Heart left ventricle (tissue), 16 donors: ENCODE measurements at places on chromosomes 2 and 18. TPM values are rescaled to one million over a fixed set of nuclear protein-coding genes. Genes with fewer than 3 reads are reported as not detected.
A peak's percentile ranks its signal among the peaks of the same experiment; 100 is the strongest.

SERPINB11 gene
- total RNA-seq, result not detected

TRIM43 gene
- not detected for total RNA-seq

FABP1 gene
- not detected for total RNA-seq

SPDYA gene
- not detected for total RNA-seq

ZNF516 gene
- total RNA-seq, result 10.1 TPM

TFPI gene
- total RNA-seq, result 19.6 TPM

- H3K36me3 ChIP-seq, result no peaks in the 10 kb centered on the region
- no peak overlapping the region for H3K27ac ChIP-seq
- H3K4me1 ChIP-seq, result no peaks in the 10 kb centered on the region
- DNase-seq, result no peak
- no peak overlapping the region for H3K4me3 ChIP-seq
Measured at GRCh38 chr2:51997571-51997970, 965.6 kb upstream of the NRXN1 start.

DNA sequence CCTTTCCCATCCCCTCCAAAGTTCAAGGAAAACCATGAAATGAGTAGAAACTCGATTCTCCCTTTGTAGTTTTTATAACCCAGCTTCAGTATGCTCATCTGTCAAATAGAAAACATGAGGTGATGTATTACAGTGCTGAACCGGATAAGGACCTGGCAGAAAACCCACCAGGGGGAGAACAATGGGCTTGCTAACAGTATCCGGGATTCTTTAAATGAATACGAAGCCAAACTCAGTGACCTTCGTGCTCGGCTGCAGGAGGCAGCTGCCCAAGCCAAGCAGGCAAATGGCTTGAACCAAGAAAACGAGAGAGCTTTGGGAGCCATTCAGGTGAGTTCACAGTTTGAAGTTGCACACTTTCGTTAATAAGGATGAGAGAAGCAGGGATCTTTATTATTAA lies 113.6 kb upstream of the TTC39C start:
- no peak for DNase-seq
- H3K36me3 ChIP-seq, result no peaks in the 10 kb centered on the region
- no peak overlapping the region for H3K27ac ChIP-seq
- H3K4me3 ChIP-seq, result no peak overlapping the region
- no peaks in the 10 kb centered on the region for H3K27me3 ChIP-seq

DNA sequence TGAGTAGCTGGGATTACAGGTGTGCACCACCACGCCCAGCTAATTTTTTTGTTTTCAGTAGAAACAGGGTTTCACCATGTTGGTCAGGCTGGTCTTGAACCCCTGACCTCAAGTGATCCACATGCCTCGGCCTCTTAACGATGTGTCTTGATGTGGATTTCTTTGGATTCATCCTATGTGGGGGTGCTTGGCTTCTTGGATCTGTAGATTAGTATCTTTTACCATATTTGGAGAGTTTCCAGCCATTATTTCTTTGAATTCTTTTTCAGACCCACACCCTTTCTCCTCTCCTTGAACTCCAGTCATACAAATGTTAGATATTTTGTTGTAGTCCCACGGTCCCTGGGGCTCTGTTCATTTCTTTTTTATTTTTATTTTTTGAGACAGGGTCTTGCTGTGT lies 6.8 kb upstream of the TOGARAM2 start:
- no peaks in the 10 kb centered on the region for H3K4me1 ChIP-seq
- no peak for DNase-seq
- no peaks in the 10 kb centered on the region for H3K27me3 ChIP-seq
- H3K4me3 ChIP-seq, result no peak overlapping the region
- H3K36me3 ChIP-seq, result no peaks in the 10 kb centered on the region

DNA sequence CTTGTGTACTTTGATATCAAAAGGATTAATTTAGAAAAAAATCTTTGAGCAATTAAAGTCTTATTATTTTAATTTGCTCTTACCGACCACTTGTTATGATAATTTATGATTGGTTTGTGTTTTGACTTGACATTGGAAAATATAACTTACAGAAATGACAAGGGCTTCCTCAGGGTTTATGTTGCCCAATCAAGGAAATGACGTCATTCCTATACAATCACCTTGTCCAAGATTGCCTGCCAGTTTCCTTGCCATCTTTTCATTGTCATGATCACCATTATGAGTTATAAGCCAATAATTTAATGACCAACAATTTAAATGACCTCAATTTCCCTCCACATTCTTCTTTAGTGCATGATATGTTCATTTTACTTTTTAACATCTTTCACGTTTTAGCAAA lies 351.8 kb upstream of the TMEFF2 start:
- no peaks in the 10 kb centered on the region for H3K36me3 ChIP-seq
- H3K27me3 ChIP-seq, result no peaks in the 10 kb centered on the region
- H3K27ac ChIP-seq, result no peak overlapping the region
- no peak overlapping the region for H3K4me3 ChIP-seq
- no peaks in the 10 kb centered on the region for H3K4me1 ChIP-seq
- DNase-seq, result no peak

- no peak overlapping the region for H3K4me3 ChIP-seq
- H3K27me3 ChIP-seq, result no peaks in the 10 kb centered on the region
- DNase-seq, result no peak
- no peaks in the 10 kb centered on the region for H3K4me1 ChIP-seq
- no peak overlapping the region for H3K27ac ChIP-seq
Measured at GRCh38 chr2:16747257-16747656, 81.6 kb upstream of the CYRIA start.

- H3K27ac ChIP-seq, result peak overlapping the region; percentile 81
- H3K27me3 ChIP-seq, result no peaks in the 10 kb centered on the region
- peak overlapping the region; percentile 60 for H3K4me3 ChIP-seq
- peaks cover 46% of the 10 kb centered on the region for H3K4me1 ChIP-seq
Measured at GRCh38 chr2:85133751-85134254, 611 bp downstream of the TCF7L1 start.

GRCh38 chr18:58716060-58716756 lies 44.9 kb downstream of the MALT1 start:
- H3K4me3 ChIP-seq, result no peak overlapping the region
- H3K4me1 ChIP-seq, result no peaks in the 10 kb centered on the region
- H3K36me3 ChIP-seq, result peaks cover 43% of the 10 kb centered on the region

- no peak for DNase-seq
- no peaks in the 10 kb centered on the region for H3K36me3 ChIP-seq
- no peaks in the 10 kb centered on the region for H3K27me3 ChIP-seq
- H3K4me1 ChIP-seq, result no peaks in the 10 kb centered on the region
- no peak overlapping the region for H3K4me3 ChIP-seq
Measured at GRCh38 chr2:167114018-167114417, 225.7 kb downstream of the XIRP2 start.

DNA sequence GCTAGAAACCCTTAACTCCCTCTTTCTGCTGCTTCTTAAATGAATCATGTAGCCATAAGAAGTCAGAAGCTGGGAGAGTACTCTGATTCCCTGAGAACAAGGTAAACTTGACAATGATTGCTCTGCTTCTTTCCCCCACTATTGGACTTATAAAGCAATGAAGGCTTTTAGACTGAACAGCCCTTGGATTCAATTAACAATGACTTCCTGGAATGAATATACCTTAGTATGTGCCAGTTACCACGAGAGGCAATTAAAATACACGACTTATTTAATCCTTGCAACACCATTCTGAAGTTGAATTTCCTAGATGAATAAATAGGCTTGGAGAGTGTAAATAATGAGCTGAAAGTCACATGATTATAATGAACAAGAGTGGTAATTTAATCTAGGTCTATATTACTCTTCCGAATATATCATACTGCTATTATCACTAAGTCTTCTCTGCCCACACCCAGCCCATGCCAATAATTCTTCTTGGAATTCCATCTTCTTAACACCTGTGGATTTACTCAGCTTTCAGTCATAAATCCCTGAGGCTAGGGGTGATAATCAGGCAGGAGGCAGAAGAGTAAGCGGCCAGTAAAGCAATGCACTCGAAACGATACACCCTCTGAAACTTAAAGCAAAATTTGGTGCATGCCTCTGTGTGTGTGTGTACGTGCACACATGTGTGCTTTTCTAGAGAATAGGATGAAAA lies 170.2 kb downstream of the ATAD2B start:
- H3K4me3 ChIP-seq, result no peak overlapping the region
- H3K36me3 ChIP-seq, result peaks cover 52% of the 10 kb centered on the region
- no peak for DNase-seq
- no peak overlapping the region for H3K27ac ChIP-seq
- H3K4me1 ChIP-seq, result no peaks in the 10 kb centered on the region

GRCh38 chr18:3998698-3999333 lies 456.3 kb downstream of the DLGAP1 start:
- H3K36me3 ChIP-seq, result no peaks in the 10 kb centered on the region
- no peak overlapping the region for H3K4me3 ChIP-seq
- no peak for DNase-seq
- no peak overlapping the region for H3K27ac ChIP-seq

GRCh38 chr2:33395655-33396249 lies 80.7 kb upstream of the RASGRP3 start:
- H3K27me3 ChIP-seq, result no peaks in the 10 kb centered on the region
- H3K36me3 ChIP-seq, result peaks cover 42% of the 10 kb centered on the region
- H3K4me1 ChIP-seq, result no peaks in the 10 kb centered on the region
- DNase-seq, result peak; percentile 23
- no peak overlapping the region for H3K4me3 ChIP-seq
- H3K27ac ChIP-seq, result no peak overlapping the region

GRCh38 chr18:13382366-13382953 lies 163.9 kb downstream of the LDLRAD4 start:
- peaks cover 72% of the 10 kb centered on the region for H3K4me1 ChIP-seq
- DNase-seq, result no peak
- H3K36me3 ChIP-seq, result peaks cover 1% of the 10 kb centered on the region
- peak overlapping the region; percentile 28 for H3K4me3 ChIP-seq
- H3K27me3 ChIP-seq, result no peaks in the 10 kb centered on the region

- no peak overlapping the region for H3K27ac ChIP-seq
- no peaks in the 10 kb centered on the region for H3K36me3 ChIP-seq
- DNase-seq, result no peak
- no peaks in the 10 kb centered on the region for H3K4me1 ChIP-seq
- no peak overlapping the region for H3K4me3 ChIP-seq
Measured at GRCh38 chr18:80067321-80067720, 33.1 kb downstream of the RBFA start.

DNA sequence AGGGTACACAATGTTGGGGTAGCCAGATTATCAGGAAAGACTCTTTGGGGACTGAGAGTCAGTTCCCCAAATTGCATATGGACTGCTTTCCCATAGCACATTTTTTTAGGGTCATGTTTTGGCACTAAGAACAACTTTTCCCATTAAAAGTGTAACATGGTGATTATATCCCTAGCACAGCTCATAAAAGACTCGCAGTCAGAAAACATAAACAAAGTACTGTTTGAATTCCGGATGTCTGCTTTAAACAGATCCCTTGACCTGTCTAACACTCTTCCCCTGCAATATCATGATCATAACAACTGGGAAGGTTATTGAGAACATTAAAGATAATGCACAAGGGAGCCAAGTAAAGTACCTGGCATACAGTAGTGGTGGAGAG lies 262.2 kb downstream of the ASXL3 start:
- H3K4me3 ChIP-seq, result no peak overlapping the region
- no peaks in the 10 kb centered on the region for H3K4me1 ChIP-seq
- H3K36me3 ChIP-seq, result no peaks in the 10 kb centered on the region
- H3K27me3 ChIP-seq, result no peaks in the 10 kb centered on the region
- no peak for DNase-seq
- H3K27ac ChIP-seq, result no peak overlapping the region

DNA sequence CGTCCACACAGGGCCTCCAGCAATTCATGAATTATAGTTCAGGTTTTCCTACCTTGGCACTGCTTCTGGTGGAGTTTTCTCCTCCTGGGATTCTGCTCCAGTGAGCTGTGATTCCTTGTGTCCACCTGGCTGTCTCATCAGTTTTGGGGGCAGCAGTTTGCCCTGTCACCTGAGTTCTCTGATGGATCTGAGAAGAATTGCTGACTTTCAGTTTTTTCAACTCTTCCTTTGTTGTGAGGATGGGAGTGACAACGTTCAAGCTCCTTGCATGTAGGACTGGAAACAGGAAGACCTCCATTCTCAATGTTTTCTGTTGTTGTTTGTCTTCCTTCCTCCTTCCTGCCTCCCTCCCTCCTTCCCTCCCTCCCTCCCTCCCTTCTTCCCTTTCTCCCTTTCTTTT lies 359.0 kb downstream of the TSN start:
- H3K27ac ChIP-seq, result no peak overlapping the region
- no peaks in the 10 kb centered on the region for H3K36me3 ChIP-seq
- DNase-seq, result no peak
- H3K27me3 ChIP-seq, result peaks cover 5% of the 10 kb centered on the region

- no peaks in the 10 kb centered on the region for H3K27me3 ChIP-seq
Measured at GRCh38 chr2:110717734-110718133, 14.6 kb upstream of the ACOXL start.

- no peak overlapping the region for H3K27ac ChIP-seq
- peaks cover 2% of the 10 kb centered on the region for H3K36me3 ChIP-seq
- H3K4me1 ChIP-seq, result no peaks in the 10 kb centered on the region
- no peak overlapping the region for H3K4me3 ChIP-seq
Measured at GRCh38 chr18:12855916-12856315, 28.1 kb downstream of the PTPN2 start.

DNA sequence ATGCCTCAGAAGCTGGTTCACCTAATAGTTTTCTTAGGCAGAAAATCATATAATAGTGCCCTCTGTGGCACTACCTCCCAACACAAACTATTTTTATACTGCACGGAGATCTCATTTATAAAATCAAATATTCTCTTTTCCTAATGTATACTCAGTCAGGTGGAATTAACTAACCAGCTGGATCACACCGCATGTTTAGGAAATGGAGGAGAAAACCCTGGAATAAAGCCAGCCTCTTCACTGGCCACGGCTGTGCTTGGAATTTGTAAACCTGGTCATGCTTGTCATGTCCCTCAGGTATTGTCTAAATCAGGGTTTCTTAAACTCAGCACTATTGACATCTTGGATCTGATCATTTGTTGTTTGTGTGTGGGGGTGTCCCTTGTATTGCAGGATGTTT lies 85.6 kb downstream of the DOCK10 start:
- H3K4me3 ChIP-seq, result no peak overlapping the region
- DNase-seq, result no peak
- H3K4me1 ChIP-seq, result no peaks in the 10 kb centered on the region
- no peak overlapping the region for H3K27ac ChIP-seq
- H3K27me3 ChIP-seq, result no peaks in the 10 kb centered on the region
- H3K36me3 ChIP-seq, result no peaks in the 10 kb centered on the region

DNA sequence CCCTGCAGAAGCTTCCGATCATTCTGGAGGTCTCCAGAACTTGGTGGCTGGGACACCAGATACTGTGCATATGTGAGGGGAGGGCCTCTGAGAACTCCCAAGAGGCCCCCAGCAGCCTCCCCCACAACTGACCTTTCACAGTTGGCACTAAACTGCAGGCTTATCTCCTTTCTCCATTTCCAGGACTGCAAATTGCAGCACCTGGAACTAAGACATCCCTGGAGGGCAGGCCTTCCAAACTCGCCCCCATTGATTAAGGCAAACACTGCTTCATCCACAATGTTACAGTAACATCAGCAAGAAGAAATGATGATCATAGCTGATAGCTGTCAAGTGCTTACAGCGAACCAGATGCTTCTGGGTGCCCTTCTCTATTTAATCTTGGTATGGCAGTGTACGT lies 67.9 kb downstream of the TGOLN2 start:
- H3K4me3 ChIP-seq, result no peak overlapping the region
- H3K27me3 ChIP-seq, result no peaks in the 10 kb centered on the region
- no peak for DNase-seq
- no peaks in the 10 kb centered on the region for H3K36me3 ChIP-seq
